Left lobe of liver (tissue), 2 donors: ENCODE measurements at places on chromosomes 11 and 22. TPM values are rescaled to one million over a fixed set of nuclear protein-coding genes. Genes with fewer than 3 reads are reported as not detected.

Gene QSER1
- 7.3 TPM for total RNA-seq

Gene BIRC3
- total RNA-seq: 2.1 TPM

Gene SYT7
- 65.6 TPM for total RNA-seq

Gene NECTIN1
- total RNA-seq: 6.5 TPM

Gene C11orf42
- total RNA-seq: not detected

Gene CRACR2B
- 3.5 TPM for total RNA-seq

Gene SLN
- total RNA-seq: not detected

Gene SPON1
- total RNA-seq: 0.68 TPM

Gene B4GALNT4
- 0.28 TPM for total RNA-seq

Gene GSC2
- not detected for total RNA-seq

Gene PNPLA5
- not detected for total RNA-seq

Gene RBMXL2
- total RNA-seq: not detected

Gene LMF2
- 50.2 TPM for total RNA-seq

Gene UPB1
- 184 TPM for total RNA-seq

Gene FBLN1
- 3.8 TPM for total RNA-seq

Gene ESAM
- 10.5 TPM for total RNA-seq

Gene OR10A6
- total RNA-seq: not detected

Gene LINC01488
- 27.5 TPM for total RNA-seq

Gene FAM168A
- 19.9 TPM for total RNA-seq

Gene IGSF9B
- 0.13 TPM for total RNA-seq

Gene MMP27
- total RNA-seq: not detected

Gene ZBTB44
- 17.1 TPM for total RNA-seq

Gene P2RY2
- total RNA-seq: 6.0 TPM

Gene GRAP2
- total RNA-seq: 0.55 TPM

Gene TMEM218
- total RNA-seq: 9.3 TPM

Gene PHLDA2
- total RNA-seq: 1.3 TPM

Gene OR4D5
- not detected for total RNA-seq

Gene RIBC2
- total RNA-seq: not detected

Gene YPEL1
- 2.4 TPM for total RNA-seq

Gene LUZP2
- not detected for total RNA-seq

Gene GNG3
- total RNA-seq: 0.20 TPM

Gene MFNG
- 8.0 TPM for total RNA-seq

Gene OR2AG1
- not detected for total RNA-seq

Gene OR51B4
- total RNA-seq: not detected

Gene MUC6
- 1.0 TPM for total RNA-seq

Gene MRGPRX3
- total RNA-seq: not detected

Gene UCP2
- total RNA-seq: 6.1 TPM

Gene GGTLC3
- not detected for total RNA-seq

Gene FADS3
- 15.0 TPM for total RNA-seq

Gene SCGB1A1
- total RNA-seq: 2.0 TPM

Gene SLC25A22
- 51.4 TPM for total RNA-seq

Gene KRTAP5-8
- total RNA-seq: 0.25 TPM

Gene TLCD5
- total RNA-seq: 0.23 TPM

Gene CALCB
- total RNA-seq: 0.18 TPM

Gene MMP8
- 0.50 TPM for total RNA-seq

Gene SLC22A8
- total RNA-seq: not detected

Gene MAPK8IP1
- total RNA-seq: 8.0 TPM

Gene CDC42EP2
- total RNA-seq: 3.5 TPM

Gene CAPRIN1
- 68.6 TPM for total RNA-seq

Gene ST14
- total RNA-seq: 3.7 TPM

Gene GAL3ST3
- not detected for total RNA-seq

Gene REXO2
- 23.6 TPM for total RNA-seq
